Activated CD8-positive, alpha-beta memory T cell treated with anti-CD3 and anti-CD28 coated beads for 4 hours (primary cell): ENCODE measurements at places on chromosomes 6 and 20.

DNA sequence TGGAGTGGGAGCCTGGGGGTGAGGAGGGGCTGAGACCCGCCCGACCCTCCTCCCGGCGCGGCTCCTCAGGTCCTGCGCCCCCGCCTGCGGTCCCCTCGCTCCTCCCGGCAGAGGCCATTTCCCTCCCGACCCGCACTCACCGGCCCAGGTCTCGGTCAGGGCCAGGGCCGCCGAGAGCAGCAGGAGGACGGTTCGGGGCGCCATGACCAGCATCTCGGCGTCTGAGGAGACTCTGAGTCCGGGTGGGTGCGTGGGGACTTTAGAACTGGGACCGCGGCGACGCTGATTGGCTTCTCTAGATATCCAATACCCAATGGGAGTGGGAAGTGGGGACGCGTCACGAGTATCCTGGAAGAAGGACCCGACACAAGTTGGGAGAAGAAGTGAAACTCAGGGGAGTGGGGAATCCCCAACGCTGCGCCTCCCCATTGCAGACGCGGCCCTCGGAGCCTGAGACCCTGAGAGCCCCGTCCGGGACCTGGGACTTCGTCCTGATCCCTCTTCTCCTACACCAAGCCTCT lies at the start of gene HLA-B:
TSS of gene HLA-B (minus strand) at position 234 of the 521 bp plus-strand sequence. CDS start at position 213, 21 bp downstream.
- peak; percentile 71 for DNase-seq

DNA sequence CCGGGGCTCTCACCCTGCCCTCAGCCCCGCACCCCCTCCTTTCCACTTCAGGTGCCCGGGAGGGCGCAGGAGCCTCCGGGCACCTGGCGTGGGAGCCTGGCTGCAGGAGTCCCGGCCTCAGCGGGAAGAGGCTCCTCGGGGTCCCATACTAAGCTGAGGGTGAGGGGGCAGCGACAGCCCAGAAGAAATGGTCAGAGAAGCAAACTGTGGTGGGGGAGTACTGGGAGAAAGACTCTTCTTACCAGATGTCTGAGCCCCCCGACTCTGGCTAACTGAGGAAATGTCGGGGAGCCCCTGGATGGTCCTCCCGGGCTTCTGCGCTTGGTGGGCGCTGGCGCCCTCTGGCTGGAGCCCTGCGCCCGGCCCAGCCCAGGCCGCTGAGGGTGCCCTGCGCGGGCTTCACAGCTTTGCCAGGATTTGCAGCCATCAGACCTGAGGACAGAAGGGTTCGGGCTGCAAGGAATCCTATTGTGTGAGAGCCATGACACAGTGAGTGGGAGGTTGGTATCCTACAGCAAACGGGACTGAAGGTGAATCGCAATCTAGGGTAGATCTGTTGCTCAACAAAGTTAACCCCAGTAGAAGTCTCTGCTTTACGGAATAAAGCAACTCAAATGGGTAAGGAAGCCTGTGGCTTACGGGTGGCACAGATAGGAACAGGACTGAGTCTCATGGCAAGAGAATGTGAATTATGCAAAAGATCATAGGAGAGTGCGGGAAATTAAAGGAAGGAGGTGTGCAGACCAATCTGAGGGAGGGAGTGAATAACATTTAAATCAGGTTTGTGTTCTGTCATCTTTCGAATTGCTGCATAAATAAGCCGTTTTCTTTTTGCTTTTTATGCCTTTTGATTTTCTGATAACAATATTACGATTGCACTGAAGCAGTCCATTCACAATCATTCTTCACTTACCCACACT lies 639 bp upstream of the RCAN2 start:
- DNase-seq = no peak

DNA sequence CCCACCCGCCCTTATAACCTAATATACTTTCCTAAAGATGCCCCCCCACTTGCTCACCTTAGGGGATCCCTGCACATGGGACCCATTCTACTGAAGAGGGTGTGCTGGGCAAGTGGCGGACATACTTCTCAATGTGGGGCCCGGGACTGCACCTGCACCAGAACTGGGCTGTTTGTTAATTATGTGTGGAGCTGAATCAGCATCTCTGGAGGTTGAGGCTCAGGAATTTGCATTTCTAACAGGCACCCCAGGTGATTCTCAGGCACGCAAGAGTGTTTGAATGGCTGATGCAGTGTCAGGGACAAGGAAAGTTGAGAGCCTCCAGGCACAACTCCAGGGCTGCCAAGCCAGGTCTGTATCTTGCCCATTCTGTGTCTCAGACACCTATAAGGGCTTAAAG lies 8.9 kb upstream of the PTPRT start:
- no peak for DNase-seq

DNA sequence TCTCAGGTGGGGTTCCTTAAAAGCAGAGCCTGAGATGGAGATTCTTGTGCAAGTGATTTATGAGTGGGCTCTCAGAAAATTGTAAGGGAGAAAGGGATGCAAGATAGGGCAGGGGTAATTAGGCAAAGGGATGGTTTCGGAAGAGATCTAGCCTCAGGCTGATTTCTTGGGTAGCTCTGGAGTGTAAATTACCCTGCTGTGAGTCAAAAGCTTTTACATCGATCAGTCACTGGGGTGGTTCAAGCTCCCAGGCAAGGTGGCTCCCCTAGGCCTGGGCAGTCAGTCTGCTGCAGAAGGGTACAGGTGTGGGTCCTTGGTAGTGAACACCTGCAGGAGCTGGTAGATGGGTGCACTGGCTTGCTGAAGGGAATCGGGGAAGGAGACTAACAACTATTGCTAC lies 11.1 kb upstream of the PM20D2 start:
- DNase-seq = no peak

DNA sequence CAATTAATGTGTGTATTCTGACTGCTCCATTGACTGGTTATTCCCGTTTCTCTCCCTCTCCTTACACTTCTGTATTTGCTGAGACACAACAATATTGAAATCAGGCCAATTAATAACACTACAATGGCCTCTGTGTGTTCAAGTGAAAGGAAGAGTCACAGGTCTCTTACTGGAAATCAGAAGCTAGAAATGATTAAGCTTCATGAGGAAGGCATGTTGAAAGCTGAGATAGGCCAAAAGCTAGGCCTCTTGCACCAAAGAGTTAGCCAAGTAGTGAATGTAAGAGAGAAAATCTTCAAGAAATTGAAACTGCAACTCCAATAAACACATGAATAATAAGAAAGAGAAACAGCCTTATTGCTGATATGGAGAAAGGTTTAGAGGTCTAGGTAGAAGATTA lies 489.5 kb upstream of the CITED2 start:
- DNase-seq = no peak

DNA sequence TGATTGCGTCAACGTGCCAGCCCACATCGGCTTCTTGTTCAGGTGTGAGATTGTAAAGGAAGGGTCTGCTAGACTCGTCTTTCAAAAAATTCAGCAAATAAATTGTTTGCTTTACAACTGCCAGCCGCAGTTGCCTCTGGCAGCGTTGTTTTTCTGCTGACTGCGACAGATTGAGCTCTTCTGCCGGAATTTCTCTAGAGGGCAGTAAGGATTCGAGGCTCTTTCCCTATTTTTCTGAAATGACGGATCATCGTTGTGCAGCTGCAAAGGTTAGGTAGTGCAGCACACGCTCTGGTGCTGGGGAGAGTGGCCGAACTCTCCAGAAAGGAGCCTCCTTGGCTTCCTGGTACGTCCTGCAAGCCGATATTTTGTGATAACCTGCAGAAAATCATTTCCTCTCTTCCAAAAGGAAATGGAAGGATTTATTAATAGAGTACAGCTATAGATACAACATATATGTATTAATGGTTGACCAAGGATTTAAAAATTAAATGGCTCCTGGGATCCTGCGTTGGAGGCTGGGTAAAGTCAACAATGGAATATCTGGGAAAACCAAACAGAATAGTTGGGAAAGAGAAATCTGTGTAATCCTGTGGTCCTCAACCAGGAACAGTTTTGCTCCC lies 121.9 kb upstream of the ZFP64 start:
- no peak for DNase-seq

DNA sequence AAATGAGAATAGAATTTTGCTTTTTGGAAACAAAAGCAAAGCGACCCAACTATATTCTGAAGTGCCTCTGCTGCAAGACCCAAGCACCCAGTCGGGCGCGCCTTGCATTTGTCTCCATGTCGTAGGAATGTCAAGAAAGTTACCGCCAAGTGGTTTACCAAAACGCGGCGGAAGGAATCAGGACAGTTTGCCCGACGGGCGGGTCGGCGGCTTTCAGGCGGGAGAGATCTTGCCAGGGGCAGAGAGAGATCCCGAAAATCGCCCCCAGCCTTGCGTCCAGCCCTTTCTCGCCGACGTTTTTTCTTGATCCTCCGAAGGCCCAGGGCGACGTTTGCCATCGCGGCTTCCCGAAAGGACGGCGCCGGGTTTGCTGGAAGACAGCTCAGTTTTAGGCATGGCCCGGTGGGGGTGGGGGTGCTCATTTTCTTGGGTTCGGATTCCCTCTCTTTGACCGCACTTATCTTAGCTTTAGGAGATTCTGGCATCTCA lies 4.0 kb upstream of the LIN28B start:
- DNase-seq = no peak

DNA sequence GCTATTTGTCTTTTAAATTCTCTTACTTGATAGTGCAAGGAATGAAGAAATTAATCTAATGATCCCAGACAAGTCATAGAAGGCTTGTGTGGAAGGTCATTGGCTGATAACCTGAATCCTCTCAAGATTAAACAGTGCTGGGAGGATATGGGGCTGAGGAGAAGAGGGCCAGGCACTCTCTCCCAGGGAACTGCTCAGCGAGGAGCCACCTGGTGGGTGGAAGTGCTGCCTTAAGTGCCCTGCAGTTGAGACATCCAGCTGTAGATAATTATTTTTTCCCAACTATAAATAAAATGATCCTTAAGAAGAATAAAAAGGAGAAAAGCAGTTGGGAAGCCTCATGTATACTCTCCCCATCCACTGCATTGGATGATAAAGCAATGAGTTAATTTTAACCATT lies 47.9 kb downstream of the BTBD3 start:
- DNase-seq = no peak

DNA sequence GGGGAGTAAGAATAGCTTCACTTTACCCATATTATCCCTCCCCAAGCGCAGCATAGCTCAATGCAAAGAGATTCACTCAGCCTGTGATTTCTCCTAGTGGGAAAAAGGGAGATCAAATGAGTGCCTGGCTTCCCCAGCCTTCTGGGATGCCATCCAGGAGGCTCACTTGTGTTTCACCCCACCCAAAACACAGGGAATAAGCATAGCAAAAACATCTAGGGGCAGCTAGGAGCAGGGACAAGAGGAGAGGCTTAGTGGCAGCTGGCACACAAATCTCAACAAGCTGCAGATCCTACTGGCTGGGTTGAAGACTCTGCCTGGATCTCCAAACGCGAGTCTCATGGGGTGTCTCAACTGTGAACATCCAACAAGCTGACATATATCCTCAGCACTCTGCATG lies 715.8 kb downstream of the RNF144B start:
- no peak for DNase-seq

DNA sequence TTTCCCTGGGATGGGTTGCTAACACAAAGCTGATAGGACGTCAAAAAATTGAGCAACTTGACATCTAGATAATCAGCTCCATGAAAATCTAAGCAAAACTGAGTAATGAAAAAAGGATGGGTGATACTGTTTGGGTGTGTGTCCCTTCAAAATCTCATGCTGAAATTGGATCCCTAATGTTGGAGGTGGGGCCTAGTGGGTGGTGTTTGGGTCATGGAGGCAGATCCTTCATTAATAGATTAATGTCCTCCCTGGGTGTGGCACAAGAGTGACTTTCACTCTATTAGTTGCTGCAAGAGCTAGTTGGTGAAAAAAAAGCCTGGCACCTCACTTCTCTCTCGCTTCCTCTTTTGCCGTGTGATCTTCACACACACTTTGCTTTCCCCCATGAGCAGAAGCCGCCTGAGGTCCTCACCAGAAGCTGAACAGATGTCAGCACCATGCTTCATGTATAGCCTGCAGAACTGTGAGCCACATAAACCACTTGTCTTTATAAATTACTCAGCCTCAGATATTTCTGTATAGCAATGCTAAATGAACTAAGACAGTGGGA lies 160.9 kb downstream of the FRK start:
- no peak for DNase-seq

DNA sequence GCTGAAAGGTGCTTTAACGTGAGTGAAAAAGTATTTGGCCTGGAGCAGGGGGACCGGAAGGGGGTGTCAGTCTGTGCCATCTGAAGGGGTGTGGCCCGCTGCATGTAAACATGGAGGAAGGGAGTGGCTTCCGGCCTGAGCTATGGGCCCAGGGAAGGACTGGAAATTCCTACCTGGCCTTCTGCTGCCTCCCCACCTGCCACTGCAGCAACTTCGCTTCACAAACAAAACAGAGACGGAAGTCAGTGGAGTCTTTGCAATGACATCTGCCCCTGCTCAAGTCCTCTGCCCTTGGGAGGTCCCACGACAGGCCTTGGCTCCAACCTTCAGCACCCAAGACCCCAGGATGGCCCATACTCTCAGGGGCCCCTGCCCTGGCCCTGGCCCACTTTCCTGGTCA lies 28.1 kb upstream of the FOXP4 start:
- DNase-seq = no peak

DNA sequence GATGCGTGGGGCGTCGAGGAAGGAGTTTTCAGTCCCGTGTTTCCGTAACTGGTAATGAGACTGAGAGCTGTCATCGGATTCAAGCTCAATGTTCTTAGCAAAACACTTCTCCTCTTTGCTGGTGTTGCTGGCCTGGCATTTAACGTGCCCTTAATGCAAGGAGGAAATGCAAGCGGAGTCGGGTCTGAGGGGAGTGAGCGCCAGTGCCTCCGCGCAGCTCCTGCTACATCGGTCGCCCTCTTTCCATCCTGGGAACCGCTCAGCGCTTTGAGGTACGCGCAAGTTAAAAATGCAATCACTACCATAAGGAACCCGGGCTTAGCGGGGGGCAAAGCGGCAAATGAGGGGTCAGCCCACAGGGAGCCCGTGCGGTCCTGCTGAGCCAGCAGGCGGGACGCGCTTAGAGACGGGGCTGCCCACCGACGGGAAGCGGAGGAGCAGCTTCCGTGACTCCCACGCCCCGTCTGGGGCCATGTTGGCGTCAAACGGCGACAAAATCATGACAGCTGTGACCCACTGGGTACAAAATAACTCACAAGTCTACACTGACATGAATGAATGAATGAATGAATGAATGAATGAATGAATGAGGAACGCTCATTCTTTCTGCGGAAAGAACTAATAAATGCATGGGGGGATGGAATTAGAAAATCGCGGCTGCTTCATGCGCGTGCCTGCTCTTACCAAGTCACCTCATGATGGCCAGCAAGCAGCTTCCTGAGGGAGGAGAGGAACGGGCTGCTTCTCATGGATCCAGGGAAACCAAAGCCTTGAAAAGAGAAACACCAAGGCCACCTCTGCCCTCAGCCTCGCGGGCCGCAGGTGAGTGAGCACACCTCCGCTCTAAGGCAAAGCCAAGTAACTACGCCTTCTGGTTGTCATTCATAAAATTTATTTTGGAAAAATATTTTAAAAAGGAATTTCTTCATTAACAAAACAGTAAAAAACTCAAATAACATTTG lies 9.3 kb downstream of the DLL1 start:
- no peak for DNase-seq

DNA sequence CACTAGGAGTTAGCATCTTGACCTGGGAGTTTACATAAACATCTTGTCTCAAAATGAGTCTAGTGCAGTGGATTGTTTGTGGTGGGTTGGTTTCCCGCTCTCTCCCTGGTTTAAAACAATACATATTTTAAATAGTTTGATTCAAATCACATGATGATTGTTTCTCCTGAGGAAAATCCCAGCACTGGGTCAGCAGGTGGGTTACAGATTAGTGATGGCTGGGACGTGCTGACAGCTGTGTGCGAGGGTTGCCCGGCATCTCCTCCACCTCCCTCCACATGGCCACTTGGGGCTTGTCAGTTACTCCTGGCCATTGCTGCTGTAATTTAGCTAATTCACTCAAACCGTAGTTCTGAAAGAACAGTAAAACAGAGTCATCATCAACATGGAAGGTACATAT lies 306.4 kb upstream of the CITED2 start:
- DNase-seq = no peak
